ENCODE measurements at places on chromosomes 11 and 22. TPM values are rescaled to one million over a fixed set of nuclear protein-coding genes. Genes with fewer than 3 reads are reported as not detected.

GRCh38 chr22:36649066-36649465 is 54.5 kb downstream of the CACNG2 start:
- no peak for DNase-seq

- no peak for DNase-seq
These were observed 85.1 kb downstream of the NECTIN1 start for GRCh38 chr11:119643876-119644225.

DNA sequence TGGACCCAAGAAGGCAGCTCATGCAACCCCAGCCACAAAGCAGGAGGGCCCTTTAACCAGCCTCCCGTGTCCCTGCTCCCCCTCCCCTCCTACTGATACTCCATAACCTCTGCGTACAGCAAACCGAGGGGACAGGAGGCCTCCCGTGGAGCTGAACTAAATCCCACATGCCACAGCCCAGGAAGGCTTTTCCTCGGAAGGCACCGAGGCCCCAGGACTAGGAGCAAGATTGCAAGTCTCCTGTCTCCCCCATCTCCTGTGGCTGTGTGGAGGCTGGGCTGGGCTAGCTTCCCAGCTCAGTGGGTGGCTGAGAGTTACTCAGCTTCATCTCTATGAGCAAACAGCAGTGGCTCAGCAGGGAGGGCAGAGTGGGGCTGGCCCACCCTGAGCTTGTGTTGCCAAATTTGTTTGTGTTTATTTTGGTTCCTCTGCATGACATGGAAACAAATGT is 62.7 kb upstream of the NECTIN1 start:
- DNase-seq, result no peak

The SLC22A8 gene
- not detected for total RNA-seq

DNA sequence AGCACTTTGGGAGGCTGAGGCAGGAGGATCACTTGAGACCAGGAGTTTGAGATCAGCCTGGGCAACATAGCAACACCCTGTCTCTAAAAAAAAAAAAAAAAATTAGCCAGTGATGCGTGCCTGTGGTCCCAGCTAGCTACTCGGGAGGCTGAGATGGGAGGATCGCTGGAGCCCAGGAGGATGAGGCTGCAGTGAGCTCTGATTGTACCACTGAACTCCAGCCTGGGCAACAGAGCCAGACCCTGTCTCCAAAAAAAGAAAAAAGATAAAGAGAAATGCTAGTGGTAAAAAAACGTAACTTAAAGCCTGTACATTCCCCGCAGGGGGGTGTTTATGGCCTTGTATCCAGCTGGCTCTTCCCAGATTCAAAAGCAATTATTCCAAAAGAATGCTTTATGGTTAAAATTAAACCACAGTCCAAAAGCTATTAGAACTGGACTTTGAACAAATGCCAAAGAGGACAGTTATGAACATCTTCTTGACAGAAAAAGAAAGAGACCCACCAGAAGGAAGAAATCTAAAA is 16.4 kb upstream of the SNX32 start:
- no peak for DNase-seq

GRCh38 chr11:62256281-62256680 is 13.7 kb upstream of the SCGB2A2 start:
- DNase-seq, result no peak

GRCh38 chr11:104997288-104997687 is 25.7 kb downstream of the CASP5 start:
- no peak for DNase-seq
